ENCODE measurements at places on chromosomes 5 and 9.

DNA sequence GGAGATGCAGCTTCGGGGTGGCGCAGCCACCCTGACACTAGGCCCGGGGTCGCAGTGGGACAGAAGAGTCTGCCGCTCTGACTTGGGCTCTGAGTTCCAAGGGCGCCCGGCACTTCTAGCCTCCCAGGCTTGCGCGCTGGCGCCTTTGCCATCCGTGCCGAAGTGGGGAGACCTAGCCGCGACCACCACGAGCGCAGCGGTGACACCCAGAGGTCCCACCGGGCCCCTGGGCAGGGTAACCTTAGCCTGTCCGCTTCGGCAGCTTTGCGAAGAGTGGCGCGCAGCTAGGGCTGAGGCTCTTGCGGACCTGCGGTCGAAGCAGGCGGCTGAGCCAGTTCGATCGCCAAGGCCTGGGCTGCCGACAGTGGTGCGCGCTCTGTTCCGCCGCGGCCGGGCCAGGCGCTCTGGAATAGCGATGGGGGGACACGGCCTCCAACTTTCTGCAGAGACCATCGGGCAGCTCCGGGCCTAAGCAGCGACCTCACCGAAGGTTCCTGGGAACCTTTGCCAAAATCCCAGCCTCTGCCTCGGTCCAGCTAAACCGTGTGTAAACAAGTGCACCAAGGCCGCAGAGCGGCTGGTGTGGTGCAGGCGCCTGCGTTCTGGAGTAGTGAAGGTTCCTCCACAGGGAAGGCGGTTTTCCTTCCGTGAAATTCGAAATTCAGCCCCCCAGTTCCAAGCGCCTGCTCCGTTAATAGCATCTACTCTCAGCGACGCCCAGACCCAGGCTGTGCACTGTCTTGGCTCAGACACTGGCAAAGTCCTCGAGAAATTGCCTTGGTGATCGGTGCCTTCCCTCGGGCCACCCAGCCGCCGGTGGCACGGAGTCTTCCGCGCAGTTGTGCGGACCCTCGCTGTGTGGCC is 7.4 kb downstream of the TLX3 start:
- DNase-seq = no peak

- no peak for DNase-seq
These were observed 10.1 kb upstream of the RBM27 start for GRCh38 chr5:146193285-146193684.

DNA sequence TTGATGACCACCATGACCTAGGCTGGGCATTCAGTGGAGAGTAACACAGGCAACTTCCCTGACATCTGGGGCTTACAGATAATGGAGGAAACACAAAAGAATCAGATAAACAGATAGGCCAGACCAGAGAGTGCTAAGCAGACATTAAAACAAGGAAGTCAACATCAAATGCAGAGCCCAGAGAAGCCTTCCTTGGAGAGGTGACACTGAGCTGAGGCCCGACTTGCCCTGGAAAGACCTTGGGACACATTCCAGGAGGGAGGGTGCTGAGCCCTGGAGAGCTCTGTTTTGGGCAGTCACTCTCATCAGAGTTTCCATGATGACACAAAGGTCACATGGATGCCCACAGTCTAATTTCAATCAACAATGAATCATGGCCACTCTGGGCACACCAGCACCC is 31.9 kb upstream of the C5orf58 start:
- no peak for DNase-seq

DNA sequence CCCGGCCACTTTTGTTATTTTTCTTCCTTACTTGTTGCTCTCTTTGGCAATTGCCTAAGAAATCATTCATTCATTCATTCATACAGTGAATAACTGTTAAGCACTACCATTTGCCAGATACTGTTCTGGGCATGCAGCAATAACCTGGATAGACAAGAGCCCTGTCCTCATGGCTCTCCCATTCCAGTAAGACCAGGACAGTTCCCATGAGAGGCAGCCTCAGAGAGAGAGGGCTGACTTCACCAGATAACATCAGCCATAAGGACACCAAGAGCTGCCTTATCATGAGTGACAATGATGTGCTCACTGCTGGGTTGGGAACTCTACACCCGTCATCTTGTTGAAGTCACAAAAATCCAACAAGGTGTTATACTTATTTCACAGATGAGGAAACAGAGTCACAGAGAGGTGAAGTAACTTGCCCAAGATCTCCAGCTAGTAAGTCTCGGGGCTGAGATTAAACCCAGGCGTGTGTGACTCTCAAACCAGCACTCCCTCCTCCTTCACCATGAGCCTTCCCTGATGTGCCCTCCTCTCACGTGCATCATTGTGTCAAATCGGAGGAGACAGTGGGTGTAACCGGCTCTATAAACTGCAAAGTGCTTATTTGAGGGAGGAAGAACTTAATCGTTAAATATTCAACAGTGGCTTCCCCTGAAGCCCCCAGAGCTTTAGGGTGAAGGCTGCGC is 61.1 kb upstream of the TBC1D2 start:
- DNase-seq = no peak

Data from pulmonary artery endothelial cell (primary cell).